Bronchial epithelial cell (primary cell): ENCODE measurements at places on chromosomes 2 and 18. TPM values are rescaled to one million over a fixed set of nuclear protein-coding genes. Genes with fewer than 3 reads are reported as not detected.

DNA sequence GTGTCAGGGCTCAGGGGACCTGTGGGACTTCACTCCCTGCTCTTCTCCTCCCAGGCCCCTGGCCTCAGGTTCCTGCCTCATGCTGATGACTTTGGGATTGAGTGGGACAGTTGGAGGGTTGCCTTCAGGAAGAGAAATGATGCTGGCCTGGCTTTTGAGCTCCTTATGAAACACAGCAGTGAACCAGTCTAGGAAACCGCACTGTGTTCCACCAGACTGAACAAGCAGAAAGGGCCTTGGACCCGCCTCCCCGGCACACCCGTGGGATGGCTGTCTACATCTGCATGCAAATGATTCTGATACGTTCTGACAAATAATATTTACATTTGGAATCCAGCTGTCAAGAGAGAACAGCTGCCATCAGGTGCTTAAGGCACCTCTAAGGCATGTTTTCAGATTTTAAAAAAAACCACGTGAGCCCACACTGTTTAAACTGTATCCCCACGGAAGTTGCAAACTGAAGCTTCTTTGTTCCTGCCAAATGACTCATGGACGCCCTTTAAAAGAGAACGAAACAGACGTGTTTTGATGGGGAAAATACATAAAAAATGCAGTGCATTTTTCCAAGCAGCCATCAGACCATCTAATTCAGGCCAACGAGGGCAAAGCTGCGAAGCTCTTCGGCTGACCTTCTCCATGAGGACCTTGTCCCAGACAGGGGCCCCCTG lies 27.6 kb upstream of the ASAP2 start:
- peak; percentile 92 for DNase-seq

The IL18RAP gene
- total RNA-seq, result not detected in 2 replicates

- no peak for DNase-seq
These were observed 200.0 kb downstream of the GLI2 start for GRCh38 chr2:120935339-120936313.

GRCh38 chr2:198913394-198914152 lies 544.2 kb downstream of the SATB2 start:
- DNase-seq, result peak; percentile 23

DNA sequence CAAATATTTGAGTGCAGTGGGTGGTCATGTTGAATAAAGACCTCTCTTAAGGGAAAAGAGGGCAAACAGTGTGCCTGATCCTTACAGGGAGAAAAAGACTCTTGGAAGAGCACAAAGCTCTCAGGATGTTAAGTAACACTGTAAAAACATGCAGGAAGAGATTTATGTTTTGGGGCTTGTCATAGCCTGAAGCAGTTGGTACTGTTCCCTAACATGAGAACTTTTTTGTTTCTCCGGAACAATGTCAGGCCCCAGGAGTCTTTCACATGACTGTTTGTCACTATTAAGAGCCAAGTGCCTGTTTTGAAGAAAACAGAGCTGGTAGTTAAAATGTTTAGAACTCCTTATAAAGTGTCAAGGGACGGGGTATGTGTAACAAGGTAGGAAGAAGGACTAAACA lies 83.7 kb upstream of the B3GNT2 start:
- DNase-seq, result peak; percentile 39

The MBD1 gene
- 127 and 221 TPM in 2 replicates for total RNA-seq

DNA sequence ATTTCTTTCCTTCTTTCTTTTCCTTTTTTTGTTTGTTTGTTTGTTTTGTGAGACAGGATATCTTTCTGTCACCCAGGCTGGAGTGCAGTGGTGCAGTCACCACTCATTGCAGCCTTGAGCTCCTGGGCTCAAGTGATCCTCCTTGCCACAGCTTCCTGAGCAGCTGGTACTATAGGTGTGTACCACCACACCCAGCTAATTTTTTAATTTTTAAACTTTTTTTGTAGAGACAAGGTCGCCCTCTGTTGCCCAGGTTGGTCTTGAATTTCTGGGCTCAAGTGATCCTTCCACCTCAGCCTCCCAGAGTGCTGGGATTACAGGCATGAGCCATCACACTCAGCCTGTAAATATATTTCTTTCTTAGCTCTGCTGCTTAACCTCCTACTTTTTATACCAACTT lies 83.4 kb upstream of the CYP20A1 start:
- no peak for DNase-seq

GRCh38 chr2:127637725-127638252 lies 8.2 kb upstream of the GPR17 start:
- DNase-seq, result peak; percentile 74

DNA sequence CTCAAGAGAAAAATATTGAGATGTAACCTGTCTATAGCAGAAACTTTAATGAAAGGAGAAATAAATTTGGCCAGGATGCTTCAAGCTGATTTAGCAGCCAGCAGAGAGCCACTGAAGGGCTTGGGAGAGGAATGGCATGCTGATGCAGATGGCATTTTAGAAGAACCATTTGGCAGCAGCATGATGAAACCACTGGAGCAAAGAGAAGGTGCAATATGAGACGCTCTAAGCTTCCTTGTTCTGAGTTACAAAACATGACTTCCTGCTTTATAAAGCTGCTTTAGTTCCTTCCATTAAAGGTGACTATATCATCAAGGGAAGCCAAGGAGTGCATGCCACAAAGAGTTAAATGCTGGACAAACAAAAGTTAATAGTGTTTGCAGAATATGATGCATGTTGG lies 189.7 kb downstream of the PID1 start:
- DNase-seq, result no peak

The CDH2 gene
- total RNA-seq, result 0.13 and 0.79 TPM in 2 replicates

- DNase-seq, result no peak
These were observed 292.0 kb downstream of the ASXL3 start for GRCh38 chr18:33870059-33870458.

DNA sequence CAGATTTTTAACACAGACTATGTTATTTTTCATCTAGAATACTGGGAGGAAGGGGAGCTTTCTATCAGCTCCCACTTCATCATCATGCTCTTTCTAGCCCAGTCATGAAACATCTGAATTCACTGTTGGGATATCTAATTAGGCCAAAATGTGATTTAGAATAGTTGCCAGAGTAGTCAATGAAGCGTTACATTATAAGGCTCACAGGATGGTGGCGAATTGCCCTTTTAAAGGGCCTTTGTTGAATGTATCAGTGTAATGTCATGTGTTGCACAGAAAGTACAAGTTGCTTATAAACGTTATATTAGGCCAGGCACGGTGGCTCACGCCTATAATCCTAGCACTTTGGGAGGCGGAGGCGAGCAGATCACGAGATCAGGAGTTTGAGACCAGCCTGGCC lies 45.6 kb downstream of the PDE1A start:
- no peak for DNase-seq

The RAD51AP2 gene
- total RNA-seq, result 0.13 TPM in 1 of 2 replicates, not detected in the other

GRCh38 chr2:21332993-21333625 lies 209.3 kb downstream of the TDRD15 start:
- DNase-seq, result no peak

DNA sequence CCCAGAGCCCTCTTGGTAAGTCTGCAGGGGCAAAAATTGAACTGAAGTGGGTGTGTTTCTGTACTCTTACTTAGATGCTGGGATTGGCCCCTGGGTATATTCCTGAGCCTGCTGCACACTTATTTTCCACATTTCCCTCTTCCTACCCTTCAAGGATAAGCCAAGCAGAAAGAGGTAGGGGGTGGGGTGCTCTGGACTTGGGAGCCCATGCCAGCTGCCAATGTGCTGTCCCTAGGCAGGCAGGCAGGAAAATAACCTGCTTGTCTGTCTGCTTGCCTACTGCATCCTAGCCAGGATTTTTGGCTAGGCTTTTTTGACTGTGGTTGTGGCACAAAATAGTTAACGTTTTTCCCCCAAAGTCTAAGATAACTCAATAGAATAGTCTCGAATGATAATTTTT lies 234.3 kb downstream of the ALK start:
- DNase-seq, result no peak

DNA sequence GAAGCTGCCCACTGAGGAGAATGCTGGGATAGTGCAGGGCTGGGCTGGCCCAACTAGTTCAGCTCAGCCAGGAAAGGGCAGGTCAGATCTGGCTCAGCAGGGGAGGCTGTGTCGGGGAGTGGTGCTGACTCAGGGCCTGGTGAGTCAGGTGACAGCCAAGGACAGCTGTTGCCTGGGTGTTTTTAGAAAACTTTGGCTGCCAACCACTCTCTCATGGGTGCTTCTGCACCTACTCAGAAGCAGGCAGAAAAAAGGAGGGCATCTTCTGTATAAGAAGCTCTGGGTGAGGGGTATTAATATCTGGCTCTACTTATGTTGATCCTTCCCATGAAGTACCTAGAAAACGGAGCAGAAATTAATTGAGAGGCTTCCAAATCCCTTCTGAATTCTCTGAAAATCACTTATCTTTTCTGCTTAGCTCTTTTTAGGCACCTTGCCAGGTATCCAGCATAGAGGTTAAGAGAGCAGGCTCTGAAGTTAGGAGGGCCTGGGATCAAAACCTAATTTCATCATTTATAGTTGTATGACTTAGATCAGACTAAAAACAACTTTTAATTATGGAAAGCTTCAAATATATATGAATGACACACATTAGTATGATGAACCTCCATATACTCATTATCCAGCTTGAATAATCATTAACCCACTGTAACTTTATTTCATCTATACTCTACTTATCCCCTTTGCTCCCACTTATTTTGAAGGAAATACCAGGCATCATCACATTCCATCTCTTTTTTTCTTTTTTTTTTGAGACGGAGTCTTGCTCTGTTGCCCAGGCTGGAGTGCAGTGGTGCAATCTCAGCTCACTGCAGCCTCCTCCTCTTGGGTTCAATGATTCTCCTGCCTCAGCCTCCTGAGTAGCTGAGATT lies 15.5 kb upstream of the RAB10 start:
- DNase-seq, result peak; percentile 96

The ZNF396 gene
- total RNA-seq, result 0.79 and 2.6 TPM in 2 replicates

- DNase-seq, result no peak
These were observed 7.7 kb upstream of the ECEL1 start for GRCh38 chr2:232495292-232495691.

GRCh38 chr2:86747711-86748639 lies 27.9 kb downstream of the RMND5A start:
- DNase-seq, result peak; percentile 89

GRCh38 chr2:2950403-2950952 lies 427.1 kb downstream of the EIPR1 start:
- DNase-seq, result no peak

- no peak for DNase-seq
These were observed 5.7 kb downstream of the ZFP36L2 start for GRCh38 chr2:43220760-43221123.

GRCh38 chr2:156908825-156909224 lies 348.7 kb upstream of the GALNT5 start:
- DNase-seq, result peak; percentile 85

DNA sequence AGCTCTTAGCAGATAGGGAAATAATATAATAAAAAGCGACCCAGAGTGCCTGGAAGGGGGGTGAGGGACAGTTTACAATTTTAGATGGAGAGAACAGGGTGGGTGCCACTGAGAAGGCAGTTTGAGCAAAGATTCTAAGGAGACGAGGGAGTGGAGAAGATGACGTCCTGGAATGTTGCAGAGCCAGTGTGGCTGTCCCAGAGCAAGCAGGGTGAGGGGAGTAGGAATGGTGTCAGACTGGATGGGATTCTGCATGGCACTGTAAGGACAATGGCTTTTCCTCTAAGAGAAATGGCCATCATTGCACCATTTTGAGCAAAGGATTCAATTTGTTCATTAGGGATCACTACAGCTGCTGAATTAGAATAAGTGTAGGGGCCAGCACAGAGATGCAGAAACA lies 73.1 kb downstream of the FAM124B start:
- DNase-seq, result no peak

- DNase-seq, result no peak
These were observed 9.5 kb downstream of the MAPRE2 start for GRCh38 chr18:35050705-35051195.

DNA sequence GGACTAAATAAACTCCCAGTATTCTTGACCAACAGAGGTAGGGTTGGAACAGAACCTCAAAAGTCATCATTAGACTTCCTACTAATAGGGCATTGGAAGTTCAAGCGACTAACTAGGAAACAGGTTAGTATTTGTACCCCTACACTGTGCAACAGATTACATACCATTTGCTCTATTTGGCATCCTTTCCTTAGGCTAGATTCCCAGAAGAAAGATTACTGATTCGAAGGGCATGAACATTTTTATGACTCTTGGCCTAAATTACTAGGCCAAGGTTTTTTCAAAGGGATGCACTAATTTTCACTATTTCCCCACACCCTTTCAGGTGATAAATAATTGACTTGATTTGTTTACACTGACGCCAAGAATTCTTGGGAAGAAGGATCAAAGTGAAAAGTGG lies 104.8 kb upstream of the CYP1B1 start:
- DNase-seq, result no peak

- no peak for DNase-seq
These were observed 34.0 kb downstream of the ABCB11 start for GRCh38 chr2:168997118-168997521.

The SP140 gene
- total RNA-seq, result not detected in 2 replicates

DNA sequence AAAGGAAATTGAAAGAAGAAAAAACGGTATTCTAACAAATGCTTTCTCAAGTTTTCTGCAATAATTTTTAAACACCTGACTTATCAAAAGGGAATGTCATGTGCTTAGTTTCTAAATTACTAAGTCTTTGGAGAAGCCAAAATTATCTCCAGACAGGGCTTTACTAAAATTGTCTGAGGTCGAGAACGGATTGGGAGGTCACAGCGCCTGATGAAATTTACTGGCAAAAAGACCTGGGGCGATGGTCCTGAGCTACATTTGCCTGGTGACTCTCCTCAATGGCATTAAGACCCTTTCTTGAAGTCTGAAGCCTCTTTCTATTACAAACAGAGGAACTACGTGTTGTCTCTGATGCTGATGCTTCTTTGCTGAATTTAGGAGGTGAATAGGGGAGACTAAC lies 291.8 kb upstream of the SESTD1 start:
- no peak for DNase-seq

GRCh38 chr2:146527166-146527565 lies 1317.7 kb upstream of the ACVR2A start:
- no peak for DNase-seq
